ENCODE measurements at places on chromosomes 5 and 9.
A peak's percentile ranks its signal among the peaks of the same experiment; 100 is the strongest.

- no peak for DNase-seq
Observed at GRCh38 chr5:147779694-147780093, 2.8 kb downstream of the JAKMIP2 start.

DNA sequence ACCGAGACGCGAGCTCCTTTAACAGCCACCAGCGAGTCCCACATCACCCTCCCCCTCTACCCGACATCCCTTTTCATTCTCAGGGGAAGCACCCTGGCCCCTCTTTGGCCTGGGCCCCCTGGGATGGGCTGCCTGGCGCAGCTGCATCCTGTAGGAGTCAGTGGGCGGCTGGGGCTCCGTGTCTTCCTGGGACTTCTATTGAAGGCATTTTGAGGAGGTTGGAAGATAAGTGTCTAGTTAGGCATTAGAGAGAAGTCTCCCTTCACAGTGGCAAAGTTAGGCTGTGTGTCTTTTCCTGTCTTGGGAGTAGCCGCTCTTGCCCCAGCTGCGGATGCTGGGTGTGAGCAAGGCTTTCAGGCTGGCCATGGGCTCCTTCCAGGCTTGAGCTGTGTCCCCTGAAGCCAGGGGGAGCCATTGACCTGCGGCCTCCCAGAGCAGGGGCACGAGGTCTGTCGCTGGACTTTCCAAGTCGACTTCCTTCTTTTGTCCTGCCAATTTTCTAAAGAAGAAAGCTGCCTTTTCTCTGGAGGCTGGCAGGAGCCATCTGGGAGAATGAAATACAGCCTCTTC, 18.6 kb upstream of the NKD2 start:
- DNase-seq: peak; percentile 70

DNA sequence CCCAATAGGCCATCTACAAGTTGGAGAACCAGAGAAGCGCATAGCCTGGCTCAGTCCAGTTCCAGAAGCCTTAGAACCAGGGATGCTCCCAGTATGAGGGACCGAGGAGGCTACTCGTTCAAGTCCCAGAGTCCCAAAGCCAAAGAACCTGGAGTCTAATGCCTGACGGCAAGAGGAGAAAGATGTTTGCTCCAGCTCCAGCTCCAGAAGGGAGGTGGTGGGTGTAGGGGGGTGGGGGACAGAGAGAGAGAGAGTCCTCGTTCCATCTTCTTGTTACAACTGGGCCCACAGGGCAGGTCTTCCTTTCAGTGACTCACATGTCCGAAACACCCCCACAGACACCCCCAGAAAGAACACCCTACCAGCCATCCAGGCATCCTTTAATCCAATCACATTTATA, 63.9 kb downstream of the SEC61B start:
- DNase-seq: no peak

- DNase-seq: peak; percentile 7
Observed at GRCh38 chr9:36960575-36960955, 73.5 kb downstream of the PAX5 start.

- DNase-seq: no peak
Observed at GRCh38 chr5:11378461-11378860, 525.8 kb downstream of the CTNND2 start.

GRCh38 chr9:130998597-130999244, 10.3 kb upstream of the LAMC3 start:
- DNase-seq: no peak

DNA sequence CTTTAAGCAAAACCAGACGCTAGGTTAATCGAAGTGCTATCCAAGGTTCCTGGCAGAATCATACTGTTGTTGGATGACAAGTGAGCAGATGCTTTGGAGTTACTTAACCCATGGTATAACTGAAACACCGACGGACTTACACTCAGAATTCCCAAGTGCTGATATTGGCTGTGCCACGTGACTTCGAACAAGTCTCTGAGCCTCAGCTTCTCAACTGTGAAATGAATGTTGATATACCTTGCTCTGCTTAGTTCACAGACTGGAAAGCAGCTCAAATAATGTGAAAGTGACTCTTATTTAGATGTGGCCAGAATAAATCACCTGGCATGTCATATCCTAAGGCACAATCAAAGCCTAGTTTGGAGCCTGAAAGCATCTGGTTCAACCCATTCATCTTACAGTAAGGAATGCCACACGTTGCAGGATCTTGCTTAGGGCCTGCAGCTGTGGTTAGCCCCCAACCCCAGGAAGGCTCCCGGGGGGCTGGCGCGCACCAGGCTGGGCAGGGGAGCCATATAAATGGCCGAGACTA, 759 bp downstream of the GEMIN5 start:
- DNase-seq: no peak

DNA sequence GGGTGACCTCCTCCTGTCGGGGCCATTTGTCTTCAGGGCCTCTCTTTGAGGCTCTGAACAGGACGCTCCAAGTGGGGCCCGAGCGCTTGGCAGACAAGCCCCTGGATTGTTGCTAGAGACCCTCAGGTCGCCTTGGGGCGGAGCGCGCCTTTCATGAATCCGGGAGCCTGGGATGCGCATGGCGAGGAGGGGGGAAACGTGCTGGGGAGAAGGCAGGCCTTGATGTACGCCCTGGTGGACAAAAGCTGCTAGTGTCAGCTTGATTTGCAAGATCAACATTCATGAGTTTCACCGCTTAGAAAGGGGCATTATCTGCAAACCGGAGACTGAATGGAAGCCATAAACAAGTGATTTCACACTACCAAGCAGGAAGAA, 226.3 kb downstream of the SMARCA2 start:
- peak; percentile 92 for DNase-seq

DNA sequence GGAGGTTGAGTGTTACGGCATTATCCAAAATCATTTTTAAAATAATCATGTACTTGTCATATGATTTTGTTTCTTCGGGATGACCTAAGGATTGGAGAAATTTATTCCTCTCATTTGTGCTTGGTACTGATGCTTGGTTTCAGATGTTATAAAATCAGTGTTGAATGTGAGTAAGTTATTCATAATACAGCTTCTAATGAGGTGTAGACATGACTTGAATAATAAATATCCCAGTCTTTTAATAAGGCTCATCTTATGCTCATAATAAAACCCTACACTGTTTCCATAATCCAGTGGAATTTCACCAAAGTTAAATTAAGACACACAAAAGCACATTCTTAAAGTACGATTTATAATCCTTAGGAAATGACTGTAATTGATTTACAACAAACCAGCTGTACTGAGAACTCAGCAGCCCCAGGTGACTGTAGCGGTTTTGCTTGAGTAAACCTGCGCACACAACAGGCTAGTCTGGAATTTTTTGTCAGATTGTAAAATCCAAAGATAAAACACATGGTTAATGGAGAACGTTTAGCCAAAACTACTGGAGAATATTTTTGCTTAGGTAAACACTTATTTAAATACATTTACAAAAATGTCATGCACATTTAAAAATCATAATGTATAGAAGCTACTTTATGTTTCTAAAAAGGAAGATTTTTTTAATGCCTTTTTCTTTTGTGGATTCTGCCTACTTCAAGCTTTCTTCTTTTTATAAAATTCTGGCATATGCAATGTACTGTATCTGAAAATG, 609.8 kb upstream of the GRAMD2B start:
- DNase-seq: no peak

GRCh38 chr5:97297063-97297703, 114.1 kb upstream of the RIOK2 start:
- peak; percentile 76 for DNase-seq

DNA sequence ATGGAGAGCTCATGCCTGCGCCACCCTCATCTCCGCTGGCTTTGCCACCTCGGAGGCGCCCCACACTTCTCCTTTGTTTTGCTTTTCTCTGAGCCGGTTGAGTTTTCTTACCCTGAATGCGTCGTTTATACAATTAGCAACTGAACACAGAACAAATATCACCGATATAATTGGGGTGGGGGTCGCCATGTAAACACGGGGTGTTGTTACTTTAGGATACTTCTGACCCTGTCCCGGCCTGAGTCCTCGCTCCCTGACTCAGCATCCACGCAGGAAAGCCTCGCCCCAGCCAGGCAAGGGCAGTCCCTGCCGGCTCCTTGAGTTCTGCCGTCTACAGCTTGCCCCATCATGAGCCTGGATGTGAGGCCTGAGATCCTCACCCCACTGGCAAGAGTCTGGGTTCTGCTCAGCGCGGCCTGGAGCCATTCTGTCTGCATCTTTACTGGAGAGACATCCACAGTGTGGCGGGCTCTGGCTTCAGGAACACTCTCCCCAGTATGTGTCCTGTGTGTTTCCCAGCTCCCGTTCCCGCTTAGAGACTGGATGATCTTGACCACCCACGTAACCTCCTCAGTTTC, 5.5 kb downstream of the NKX2-5 start:
- DNase-seq: peak; percentile 31

GRCh38 chr9:2016408-2017330, 1.5 kb downstream of the SMARCA2 start:
- DNase-seq: peak; percentile 60

DNA sequence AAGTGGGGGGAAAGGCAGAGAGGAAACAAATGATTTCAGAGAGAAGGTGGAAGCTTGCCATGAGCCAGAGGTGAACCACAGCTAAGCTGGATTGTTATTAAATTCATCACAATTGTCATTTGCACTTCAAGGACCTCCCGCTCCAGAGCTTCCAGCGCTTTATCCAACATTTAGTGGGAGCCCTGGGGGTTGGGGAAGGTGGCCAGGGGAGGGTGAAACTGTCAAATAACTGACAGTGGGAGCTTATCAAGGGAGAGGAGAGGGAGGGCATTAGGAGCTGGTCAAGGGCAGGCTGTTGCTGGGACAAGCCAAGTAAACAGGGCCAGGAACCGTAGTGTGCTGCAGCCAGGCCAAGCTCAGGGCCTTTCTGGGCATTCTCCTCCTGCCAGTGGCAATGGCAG, 71.5 kb downstream of the SIL1 start:
- DNase-seq: no peak

DNA sequence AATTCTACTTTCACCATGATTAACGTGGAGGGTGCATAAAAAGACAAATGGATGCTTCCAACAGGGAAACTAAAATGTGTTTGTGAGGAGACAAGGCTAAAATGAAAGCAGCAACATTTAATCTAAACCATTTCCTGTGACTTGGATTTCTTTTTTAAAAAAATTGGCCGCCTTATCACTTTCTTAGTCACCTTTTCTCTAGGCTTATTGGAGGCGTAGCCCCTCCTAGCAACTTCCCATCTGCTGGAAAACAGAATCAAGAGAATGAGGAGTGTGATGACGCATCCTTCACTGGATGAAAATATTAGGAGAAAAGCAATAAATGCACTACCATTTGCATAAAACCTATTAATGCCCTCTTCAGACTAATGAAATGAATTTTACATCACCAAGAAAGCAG, 791 bp upstream of the GPR150 start:
- DNase-seq: no peak

GRCh38 chr9:93592643-93593021, 16.2 kb downstream of the PHF2 start:
- DNase-seq: peak; percentile 85

- no peak for DNase-seq
Observed at GRCh38 chr5:124906339-124907097, 160.1 kb upstream of the ZNF608 start.

- DNase-seq: no peak
Observed at GRCh38 chr9:135971111-135971766, 10.1 kb upstream of the UBAC1 start.

DNA sequence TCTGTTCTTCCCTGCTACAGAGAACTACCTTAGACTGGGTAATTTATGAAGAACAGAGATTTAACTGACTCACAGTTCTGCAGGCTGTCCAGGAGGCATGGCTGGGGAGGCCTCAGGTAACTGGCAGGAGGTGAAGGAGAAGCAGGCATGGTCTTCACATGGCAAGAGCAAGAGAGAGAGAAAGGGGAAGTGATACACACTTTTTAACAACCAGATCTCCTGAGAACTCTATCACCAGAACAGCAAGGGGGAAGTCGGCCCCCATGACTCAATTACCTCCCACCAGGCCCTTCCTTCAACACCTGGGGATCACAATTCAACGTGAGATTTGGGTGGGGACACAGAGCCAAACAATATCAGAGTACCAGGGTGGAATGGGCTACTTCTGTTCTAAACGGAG, 766.8 kb downstream of the TLE1 start:
- DNase-seq: no peak

DNA sequence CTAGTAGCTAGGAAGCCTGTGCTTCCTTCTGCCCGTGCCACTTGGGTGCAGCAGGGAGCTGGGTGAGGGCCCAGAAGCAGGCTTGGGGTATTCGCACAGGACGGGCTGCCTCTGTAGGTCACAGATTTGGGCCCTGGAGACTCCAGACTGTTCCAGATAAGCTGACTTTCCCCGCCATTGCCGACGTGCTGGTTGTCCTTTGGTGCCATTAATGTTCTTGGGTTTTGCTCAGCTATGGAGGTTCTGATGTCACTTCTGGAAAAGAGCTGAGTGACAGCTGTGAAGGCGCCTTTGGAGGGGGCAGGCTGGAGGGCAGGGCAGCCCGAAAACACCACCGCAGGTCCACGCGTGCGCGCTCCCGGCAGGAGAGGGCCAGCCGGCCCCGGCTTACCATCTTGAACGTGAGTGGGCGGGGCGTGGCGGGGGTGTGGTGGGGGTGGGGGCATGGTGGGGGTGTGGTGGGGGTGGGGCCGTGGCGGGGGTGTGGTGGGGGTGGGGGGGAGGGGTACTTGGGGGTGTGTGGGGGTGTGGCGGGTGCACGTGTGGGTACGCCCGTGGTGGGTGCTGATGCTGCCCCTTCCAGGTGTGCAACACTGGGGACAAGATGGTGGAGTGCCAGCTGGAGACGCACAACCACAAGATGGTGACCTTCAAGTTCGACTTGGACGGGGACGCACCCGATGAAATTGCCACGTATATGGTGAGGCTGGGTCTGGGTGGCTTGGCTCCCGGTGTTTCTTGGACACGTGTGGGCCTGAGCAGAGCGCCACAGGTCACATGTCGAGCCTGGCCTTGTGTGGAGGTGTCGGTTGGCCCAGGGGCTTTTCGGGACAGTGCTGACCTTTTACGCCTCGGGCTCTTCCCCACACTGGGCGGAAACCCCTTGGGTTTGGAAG, 79.6 kb downstream of the WNK2 start:
- no peak for DNase-seq

DNA sequence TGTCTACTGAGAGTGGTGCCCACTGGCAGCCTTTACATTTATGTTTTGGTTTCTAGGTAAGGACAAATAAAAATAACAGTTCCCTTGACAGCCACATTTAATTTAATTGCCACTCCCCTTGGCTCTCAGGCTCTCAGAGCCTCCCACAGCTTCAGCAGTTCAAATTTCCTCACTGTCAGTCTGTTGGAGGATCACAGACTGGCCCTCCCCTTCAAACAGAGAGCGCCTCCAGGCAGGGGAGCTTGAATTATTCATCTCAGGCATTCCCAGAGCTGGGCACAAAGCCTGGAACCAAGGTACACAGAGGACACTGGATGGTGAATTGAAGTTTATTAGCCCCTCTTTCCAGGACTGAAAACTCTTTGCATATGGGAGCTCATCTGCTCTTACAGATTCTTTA, 407.7 kb downstream of the SPOCK1 start:
- peak; percentile 61 for DNase-seq
